Naive thymus-derived CD4-positive, alpha-beta T cell (primary cell): ENCODE measurements at places on chromosomes 11 and 22. TPM values are rescaled to one million over a fixed set of nuclear protein-coding genes. Genes with fewer than 3 reads are reported as not detected.

DNA sequence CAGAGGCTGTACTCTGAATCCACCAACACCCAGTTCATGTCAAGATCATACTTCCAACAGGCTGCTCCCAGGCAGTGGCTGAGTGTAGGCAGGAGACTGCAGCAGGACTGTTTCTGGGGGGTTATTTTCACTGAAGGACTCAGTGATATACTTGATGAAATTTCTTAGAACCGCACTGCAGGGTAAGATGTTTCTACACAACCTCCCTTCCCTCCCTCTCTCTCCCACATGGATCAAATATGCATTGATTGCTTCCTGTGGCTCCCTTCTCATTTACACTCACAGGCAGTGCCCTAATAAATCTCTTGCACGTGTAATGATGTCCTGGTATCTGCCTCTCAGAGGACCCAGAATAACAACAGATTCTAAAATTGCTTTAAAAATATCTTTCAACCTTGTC, 251.3 kb upstream of the CCDC179 start:
- no peaks in the 10 kb centered on the region for H3K36me3 ChIP-seq
- no peaks in the 10 kb centered on the region for H3K4me1 ChIP-seq
- no peak for DNase-seq
- no peaks in the 10 kb centered on the region for H3K27me3 ChIP-seq

DNA sequence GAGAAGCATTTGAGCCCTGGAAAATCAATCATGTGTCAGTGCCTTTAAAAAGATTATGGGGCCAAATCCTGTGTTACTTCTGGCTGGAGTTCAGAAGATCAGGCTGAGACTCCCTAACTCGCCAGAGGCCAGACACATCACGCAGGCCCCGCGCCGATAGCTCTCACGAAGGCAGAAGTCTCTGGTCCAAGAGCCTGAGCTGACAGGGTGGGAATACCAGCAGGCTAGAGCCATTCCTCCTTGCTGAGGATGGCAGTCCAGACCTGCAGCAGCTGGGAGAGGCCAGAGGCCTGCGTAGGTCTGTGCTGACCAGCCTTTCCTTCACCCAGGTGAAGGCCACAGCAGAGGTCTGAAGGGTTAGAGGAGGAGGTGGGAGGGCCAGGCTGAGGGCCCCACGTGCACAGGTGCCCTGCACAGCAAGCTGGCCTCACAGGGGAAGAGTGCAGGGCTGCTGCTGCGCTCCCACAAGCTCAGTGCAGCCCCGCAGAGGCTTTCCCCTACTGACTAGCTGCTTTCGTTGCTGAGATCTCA, 52.9 kb downstream of the ST14 start:
- H3K4me1 ChIP-seq, result no peaks in the 10 kb centered on the region
- H3K27ac ChIP-seq, result no peak overlapping the region
- H3K4me3 ChIP-seq, result no peak overlapping the region

Gene SLC7A4
- total RNA-seq, result not detected

Gene LRRN4CL
- not detected for total RNA-seq

Gene ARHGAP8
- not detected for total RNA-seq

GRCh38 chr11:57527056-57527631, 3.4 kb downstream of the TIMM10 start:
- H3K27me3 ChIP-seq, result no peaks in the 10 kb centered on the region
- H3K4me3 ChIP-seq, result no peak overlapping the region
- H3K27ac ChIP-seq, result peak overlapping the region; percentile 30
- peak; percentile 52 for DNase-seq
- no peaks in the 10 kb centered on the region for H3K36me3 ChIP-seq
- H3K4me1 ChIP-seq, result peaks cover 17% of the 10 kb centered on the region

Gene MRGPRD
- not detected in 2 replicates for total RNA-seq

Gene GPR83
- total RNA-seq, result 0.05 TPM

DNA sequence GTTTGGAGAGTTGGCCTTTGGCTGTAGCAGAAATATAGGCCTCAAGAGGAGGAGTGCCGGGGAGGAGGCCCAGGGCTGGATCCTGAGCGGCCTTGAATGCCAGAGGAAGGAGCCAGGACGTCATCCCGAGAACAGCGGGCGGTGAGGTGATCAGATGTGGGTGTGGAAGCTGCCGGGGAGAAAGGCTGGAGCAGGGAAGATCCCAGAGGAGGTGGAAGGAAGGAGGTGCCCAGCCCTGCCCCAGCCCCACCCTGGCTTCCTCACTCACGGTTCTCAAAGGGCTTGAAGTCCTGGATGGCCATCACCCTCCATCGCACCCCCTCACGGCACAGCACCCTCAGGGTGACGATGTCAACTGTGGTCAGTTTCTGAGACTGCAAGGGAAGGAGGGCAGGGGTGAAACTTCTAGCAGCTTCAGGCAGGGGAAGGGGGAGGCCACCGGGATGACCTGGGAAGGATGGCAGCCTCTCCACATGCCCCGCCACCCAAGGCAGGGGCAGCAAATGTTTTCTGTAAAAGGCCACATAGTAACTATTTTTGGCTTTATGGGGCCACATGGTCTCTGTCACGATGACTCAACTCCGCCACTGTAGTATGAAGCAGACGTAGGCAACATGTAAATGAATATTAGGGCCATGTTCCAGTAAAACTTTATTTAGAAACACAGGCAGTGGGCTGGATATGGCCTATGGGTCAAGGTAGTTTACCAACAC, 10.7 kb downstream of the IL2RB start:
- peaks cover 94% of the 10 kb centered on the region for H3K36me3 ChIP-seq
- H3K4me3 ChIP-seq, result no peak overlapping the region
- H3K4me1 ChIP-seq, result no peaks in the 10 kb centered on the region
- no peak overlapping the region for H3K27ac ChIP-seq
- DNase-seq, result no peak

DNA sequence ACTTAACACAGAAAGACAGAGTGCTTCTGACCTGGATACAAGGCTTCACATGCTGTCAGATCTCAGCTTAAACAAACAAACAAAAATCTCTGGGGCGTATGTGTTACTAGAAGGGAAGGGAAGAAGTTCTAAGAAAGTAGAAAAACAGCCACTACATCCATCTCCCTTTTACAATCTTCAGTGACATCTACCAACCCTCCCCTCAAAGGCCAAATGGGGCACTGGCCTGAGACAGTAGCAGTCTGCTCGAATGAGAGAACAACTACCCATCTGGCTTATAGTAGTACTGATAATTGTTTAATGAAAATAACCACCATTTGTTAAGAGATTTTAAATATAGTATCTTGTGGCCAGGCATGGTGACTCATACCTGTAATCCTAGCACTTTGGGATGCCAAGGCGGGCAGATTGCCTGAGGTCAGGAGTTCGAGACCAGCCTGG, 29.4 kb downstream of the CCDC83 start:
- no peak overlapping the region for H3K4me3 ChIP-seq
- no peaks in the 10 kb centered on the region for H3K4me1 ChIP-seq
- H3K27me3 ChIP-seq, result no peaks in the 10 kb centered on the region
- H3K36me3 ChIP-seq, result no peaks in the 10 kb centered on the region
- H3K27ac ChIP-seq, result no peak overlapping the region
- no peak for DNase-seq

DNA sequence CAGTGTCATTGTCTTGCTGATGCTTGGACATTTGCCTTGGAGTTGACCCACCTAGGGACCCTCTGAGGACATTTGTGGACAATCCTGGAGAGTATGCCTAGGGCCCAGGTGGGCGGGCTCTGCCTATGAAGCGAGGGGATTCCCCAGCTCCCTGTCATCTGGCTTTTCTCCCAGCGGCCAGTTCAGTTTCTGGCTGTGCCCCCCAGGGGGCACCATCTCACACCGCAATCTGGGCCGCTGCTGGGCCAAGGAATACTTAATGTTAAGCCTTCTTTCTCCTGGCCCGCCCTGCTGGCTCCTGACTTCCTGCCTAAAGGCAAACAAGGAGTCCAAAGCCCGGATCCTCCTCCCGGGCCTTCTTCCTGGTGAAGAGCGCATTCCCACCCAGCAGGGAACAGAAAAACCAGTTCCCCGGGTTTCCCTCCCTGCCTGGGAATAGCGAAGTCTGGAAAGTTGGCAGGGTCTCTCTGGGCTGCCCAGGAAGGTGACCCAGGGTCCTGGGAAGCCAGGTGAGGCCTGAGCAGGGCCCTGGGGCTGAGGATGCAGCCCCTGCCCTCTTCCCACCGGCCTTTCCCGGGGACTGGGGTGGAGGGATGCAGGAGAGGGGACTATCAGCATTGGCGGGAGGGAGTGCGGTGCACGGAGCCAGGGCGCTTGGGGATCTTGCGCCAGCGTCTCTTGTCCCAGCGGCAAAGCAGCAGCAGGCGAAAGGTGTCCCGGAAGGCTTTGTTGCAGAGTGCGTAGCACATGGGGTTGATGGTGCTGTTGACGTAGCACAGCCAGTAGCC, 11.9 kb downstream of the CHRM1 start:
- H3K4me3 ChIP-seq, result no peak overlapping the region
- no peaks in the 10 kb centered on the region for H3K4me1 ChIP-seq
- H3K27ac ChIP-seq, result no peak overlapping the region
- DNase-seq, result no peak

DNA sequence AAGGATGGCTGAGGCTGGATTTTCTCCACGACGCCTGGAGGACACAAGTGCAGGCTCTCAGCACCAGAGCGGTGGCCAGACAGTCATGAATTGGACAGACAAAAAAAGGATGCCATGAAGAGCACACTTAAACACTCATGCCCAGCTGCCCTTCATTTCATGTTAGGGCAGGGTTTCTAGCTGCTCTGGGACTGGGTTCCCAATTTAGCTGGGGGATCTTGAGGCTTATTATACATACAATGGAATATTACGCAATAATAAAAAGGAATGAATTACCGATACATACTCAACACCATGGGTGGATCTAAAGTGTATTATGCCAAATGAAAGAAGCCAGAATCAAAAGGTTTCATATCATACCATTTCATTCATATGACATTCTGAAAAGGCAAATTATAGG, 512.1 kb upstream of the LRRC4C start:
- no peaks in the 10 kb centered on the region for H3K4me1 ChIP-seq
- H3K27ac ChIP-seq, result no peak overlapping the region
- no peak overlapping the region for H3K4me3 ChIP-seq
- no peaks in the 10 kb centered on the region for H3K36me3 ChIP-seq
- no peaks in the 10 kb centered on the region for H3K27me3 ChIP-seq
- no peak for DNase-seq

GRCh38 chr11:61973476-61974162, 6.2 kb upstream of the FTH1 start:
- H3K27ac ChIP-seq, result peak overlapping the region; percentile 57
- H3K4me1 ChIP-seq, result no peaks in the 10 kb centered on the region
- no peaks in the 10 kb centered on the region for H3K36me3 ChIP-seq
- no peak overlapping the region for H3K4me3 ChIP-seq
- DNase-seq, result no peak

DNA sequence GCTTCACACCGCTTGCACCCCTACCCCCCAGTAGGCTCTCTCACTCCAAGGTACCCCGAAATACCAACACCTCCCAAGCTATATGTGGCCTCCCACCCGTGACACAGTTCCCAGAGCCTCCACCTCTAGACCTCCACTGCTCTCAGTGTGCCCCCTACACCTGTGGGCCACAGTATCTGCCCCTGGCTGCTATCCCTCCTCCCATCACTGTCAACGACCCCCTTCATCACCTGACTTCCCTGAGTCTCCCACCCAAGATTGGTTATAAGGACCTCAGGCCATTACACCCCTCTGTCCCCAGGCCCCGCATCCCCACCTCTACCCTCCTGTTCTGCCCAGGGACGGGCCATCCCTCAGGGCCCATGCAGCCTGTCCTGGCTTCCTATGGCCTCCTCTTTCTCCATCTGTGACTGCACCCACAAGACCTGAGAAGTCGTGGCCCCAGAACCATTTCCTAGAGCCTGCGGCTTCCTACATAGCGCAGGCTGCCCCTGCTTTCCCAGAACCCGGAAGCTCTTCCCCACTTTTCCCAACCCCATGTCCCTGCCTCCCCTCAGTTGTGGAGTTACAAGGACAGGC, 734 bp downstream of the ACR start:
- no peak for DNase-seq
- no peaks in the 10 kb centered on the region for H3K36me3 ChIP-seq
- no peaks in the 10 kb centered on the region for H3K4me1 ChIP-seq
- no peak overlapping the region for H3K27ac ChIP-seq

DNA sequence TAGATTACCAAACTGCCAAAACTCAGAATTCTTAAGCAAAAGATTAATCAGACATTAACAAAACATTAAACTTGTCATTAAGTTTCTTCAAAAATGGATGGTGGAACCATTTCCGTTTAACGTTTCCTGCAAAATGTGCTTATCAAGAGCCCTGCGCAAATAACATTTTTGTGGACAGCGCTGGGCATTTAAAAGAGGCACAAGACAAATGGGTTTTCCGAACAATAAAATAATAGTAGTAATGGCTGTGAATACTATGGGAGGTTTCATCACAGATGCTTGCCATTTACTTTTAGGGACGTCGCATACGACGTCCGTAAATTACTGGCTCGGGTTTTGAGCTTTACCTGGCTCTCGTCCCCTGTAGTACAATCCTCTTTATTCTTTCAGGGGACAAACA, 1.1 kb downstream of the NPAT start:
- H3K4me1 ChIP-seq, result peaks cover 29% of the 10 kb centered on the region
- peaks cover 6% of the 10 kb centered on the region for H3K36me3 ChIP-seq
- no peaks in the 10 kb centered on the region for H3K27me3 ChIP-seq
- DNase-seq, result no peak
- H3K27ac ChIP-seq, result peak overlapping the region; percentile 98

DNA sequence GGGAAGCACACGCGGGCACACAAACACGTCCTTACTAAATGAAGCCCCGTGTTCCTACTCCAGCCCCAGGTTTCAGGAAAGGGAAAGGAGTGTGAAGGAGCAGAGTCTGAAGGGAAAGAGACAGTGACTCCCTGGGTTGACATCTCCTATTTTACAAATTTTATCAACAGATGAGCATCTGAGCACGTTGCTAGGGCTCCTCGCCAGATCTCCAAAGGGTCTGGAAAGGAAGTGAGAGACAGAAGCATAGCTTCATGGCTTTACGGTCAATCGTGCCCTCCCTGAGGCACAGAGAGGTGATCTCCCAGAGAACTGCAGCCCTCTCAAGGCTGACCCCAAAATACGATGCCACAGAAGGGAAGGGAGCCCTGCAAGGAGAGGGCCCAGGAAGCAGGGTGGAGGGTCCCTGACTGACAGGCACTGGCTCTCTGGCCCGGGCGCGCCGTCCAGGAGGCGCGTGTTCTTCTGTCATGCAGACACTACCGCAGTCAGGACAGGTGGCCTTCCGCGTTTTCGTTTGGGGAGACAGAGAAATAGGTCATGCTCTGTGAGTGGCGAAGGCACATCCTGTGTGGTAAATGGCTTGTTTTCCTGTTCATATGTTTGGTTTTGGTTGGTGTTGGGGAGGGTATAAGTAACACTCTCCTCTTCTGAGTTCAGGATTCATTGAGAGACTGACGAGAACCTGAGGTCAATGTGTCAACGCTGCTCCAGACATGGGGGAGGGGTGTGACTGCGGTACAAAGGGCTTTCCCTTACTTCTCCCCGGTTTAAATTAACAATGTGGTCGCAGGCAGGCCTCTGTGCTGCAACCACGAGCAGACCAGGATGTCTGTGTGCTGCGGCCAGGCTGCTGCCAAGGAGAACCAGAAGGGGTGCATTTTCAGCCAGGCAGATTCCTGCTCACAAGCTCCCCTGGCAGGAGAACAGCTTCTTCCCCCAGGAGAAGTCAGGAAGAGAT, 813.3 kb downstream of the OPCML start:
- no peak overlapping the region for H3K4me3 ChIP-seq
- H3K36me3 ChIP-seq, result no peaks in the 10 kb centered on the region
- H3K27ac ChIP-seq, result no peak overlapping the region
- no peak for DNase-seq
- peaks cover 16% of the 10 kb centered on the region for H3K4me1 ChIP-seq
- no peaks in the 10 kb centered on the region for H3K27me3 ChIP-seq

GRCh38 chr22:44024288-44024921, at the start of gene PARVB:
Gene PARVB, plus strand, starts transcription at chr22:44024302. Its CDS starts 38 bp downstream, at chr22:44024340.
- H3K4me3 ChIP-seq, result peak within 1 kb of the TSS; percentile 37
- H3K36me3 ChIP-seq, result no peaks in the 10 kb centered on the region
- DNase-seq, result peak; percentile 52
- no peaks in the 10 kb centered on the region for H3K27me3 ChIP-seq

GRCh38 chr22:27441706-27442475, 359.7 kb downstream of the MN1 start:
- no peaks in the 10 kb centered on the region for H3K4me1 ChIP-seq
- no peak for DNase-seq
- no peaks in the 10 kb centered on the region for H3K36me3 ChIP-seq
- H3K4me3 ChIP-seq, result no peak overlapping the region
